ENCODE measurements at places on chromosomes 1 and 21.

GRCh38 chr1:1918901-1919303, at the start of gene TMEM52:
TMEM52 (minus strand) TSS chr1:1919279; CDS start chr1:1919265, 14 bp downstream.
- DNase-seq, result no peak

- DNase-seq, result no peak
These were observed 313.1 kb upstream of the TMPRSS15 start for GRCh38 chr21:18716578-18717138.

DNA sequence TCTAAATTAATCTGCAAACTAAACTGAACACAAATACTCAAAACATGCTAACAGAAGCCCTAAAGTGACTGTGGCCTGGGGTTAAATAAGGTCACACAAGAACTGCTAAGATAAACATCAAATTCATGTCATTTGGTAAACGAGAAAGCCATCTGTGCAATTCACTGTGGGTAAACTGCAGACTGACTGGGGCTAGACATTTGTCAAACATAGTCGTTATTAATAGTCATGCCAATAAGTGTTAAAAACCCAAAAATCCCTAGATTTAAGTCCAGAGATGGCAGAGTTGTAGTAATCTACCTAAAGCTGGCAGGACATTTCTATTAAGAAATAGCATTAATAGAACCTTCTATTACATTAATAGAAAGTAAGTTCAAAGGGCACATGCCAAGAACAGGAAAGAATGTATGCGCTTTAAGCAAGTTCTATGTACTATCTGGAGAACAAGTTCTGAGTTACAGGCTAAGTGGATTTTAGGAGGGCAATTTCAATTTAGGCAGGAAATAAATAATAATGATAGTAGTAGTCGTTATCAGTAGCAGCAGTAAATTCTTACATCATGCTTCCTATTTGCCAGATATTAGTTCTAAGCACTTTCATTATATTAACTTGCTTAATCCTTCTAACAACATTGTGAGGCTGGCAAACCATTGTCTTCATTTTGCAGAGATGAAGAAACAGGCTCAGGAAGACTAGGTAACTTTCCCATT, 8.6 kb downstream of the EDEM3 start:
- no peak for DNase-seq

- no peak for DNase-seq
These were observed 40.5 kb downstream of the GLIS1 start for GRCh38 chr1:53698384-53698980.

- DNase-seq, result no peak
These were observed 1042.0 kb upstream of the B3GALT2 start for GRCh38 chr1:194228427-194228826.

- no peak for DNase-seq
These were observed 1.2 kb downstream of the EFNA1 start for GRCh38 chr1:155128755-155129473.

GRCh38 chr1:70528590-70529333, 117.7 kb downstream of the CTH start:
- no peak for DNase-seq

DNA sequence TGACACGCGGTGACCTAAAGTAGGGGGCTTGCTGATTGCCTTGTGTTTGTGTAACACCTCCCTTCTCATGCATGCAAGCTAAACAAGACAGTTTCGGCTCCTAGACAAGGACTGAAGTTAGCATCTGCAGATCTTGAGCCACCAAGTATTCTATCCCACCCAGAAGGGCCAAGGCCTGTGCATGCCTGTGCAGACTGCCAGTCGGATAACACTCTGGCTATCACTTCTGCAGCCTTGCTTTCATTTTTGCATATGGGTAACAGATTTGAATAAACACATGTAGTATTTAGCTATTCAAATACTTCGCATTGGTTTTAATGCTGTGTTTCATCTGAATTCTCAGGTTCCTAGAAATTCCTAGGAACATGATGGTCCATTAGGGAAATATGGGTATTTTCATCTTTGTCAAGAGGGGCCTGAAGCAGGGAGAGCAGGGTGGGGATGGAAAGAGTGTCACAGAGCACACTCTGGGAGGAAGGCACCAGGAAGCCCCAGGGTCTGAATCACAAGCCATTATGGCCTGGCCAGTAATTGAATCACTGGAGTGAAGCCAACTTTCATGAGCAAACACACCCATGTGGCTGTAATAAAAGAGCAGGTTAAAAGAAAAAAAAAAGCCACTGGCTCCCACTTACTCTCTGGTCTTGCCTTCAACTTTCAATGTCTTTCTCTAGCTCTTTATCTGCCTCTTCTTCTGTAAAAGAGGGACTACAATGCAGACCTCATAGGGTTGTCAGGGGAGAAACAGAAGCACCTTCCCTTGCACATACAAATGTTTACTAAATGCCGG, 28.3 kb downstream of the GADD45A start:
- DNase-seq, result peak; percentile 61

DNA sequence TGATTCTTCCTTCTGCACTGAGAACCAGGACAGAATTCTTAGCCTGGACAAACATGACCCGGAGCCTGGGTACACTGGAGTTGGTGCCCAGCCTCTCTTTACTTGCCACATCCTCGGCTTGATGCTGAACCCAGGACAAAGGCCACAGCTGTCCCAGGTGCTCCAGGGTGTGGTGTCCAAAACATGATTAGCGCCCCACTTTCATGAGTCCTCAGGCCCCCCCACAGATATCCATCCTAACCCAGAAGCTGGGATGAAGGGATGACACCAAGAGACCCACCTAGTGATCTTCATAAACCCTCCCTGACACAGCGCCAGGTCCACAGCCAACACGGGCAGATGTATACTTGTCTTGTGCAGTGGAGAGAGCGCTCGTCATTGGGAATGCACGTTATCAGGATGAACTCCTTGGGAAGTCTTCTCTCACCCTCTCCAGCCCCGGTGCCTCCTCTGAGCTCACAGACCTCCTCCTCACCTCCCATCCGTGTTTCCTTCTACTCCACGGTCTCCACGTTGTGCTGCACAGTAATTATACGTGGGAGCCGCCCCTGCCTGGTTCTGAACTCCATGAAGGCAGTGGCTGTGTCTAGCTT, 3.6 kb downstream of the ABCA4 start:
- no peak for DNase-seq

DNA sequence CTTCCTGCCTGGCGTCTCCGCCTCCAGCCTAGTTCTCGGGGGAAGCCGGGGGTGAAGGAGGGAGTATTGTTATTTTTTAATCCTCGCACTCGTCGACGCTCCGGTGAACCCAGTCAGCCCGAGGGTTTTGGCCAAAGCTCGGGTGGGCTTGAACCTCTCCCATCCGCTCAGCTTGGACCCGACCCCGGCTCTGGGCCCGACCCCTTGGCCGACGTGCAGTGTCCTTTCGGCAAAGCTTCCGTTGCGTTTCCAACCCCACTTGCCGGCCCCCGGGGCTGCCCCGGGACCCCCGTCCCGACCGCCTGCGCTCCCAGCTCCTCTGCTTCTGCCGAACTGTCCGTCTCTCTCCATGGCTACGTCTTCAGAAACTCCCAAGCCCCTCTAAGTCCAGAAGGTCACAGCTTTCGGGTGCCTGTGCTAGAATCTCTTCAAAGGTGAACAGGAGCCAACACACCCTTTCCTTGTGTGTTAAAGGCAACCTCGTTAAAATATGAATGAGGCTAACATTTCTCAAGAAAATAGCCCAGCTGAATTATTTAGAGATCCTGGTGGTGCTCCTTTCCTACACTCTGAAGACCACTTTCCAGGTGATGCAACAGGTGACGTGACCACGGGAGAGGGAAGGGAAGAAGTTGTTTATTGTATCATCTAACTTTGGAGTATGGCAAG, 647 bp downstream of the DESI2 start:
- no peak for DNase-seq

DNA sequence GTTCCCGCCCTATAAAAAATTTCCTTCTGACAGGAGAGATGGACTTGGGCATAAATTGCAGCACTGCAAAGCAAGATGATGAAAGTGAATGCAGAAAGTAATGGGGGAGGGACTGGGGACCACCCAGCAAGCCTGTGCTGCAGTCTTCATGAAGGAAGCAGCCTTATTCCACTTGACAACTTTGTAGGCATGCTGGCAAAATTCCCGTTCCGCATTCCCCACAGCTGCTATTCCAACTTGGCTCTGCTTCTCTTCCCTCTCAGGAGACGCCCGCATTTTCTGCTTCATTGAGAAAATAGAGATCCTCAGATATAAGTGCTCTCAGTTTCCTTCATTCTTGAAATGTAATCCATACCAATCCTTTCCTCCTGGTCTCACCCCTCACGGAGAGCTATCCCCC, 2.4 kb downstream of the HMGB4 start:
- peak; percentile 84 for DNase-seq

DNA sequence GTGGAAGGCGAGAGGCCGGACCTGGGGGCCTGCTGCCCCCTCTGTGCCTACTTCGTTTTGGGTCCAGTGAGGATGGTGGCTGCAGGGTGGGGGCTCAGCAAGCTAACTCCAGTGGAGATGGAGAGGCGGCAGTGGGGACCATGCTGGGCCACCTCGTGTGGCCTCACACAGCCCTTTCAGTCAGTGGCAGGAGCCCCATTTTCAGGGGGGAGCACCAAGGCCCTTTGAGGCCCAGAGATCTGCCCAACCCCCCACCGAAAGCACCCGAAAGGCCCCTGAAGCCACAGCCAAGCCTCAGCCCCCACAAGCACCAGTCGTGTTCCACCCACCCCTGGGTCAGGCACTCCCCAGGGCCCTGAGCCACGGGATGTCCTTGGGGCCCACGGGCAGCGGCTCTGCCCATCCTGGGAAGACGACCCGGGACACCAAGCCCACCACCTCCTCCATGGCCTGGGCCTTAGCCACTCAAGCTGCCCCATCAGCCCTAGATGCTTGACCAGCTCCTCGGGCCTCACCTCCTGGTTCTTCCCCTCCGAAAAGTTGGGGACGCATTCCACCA, 345 bp downstream of the FTCD start:
- no peak for DNase-seq

- DNase-seq, result no peak
These were observed 300.4 kb upstream of the RUNX1 start for GRCh38 chr21:35349376-35350080.

- peak; percentile 55 for DNase-seq
These were observed 55.2 kb downstream of the IRF2BP2 start for GRCh38 chr1:234554698-234555311.

DNA sequence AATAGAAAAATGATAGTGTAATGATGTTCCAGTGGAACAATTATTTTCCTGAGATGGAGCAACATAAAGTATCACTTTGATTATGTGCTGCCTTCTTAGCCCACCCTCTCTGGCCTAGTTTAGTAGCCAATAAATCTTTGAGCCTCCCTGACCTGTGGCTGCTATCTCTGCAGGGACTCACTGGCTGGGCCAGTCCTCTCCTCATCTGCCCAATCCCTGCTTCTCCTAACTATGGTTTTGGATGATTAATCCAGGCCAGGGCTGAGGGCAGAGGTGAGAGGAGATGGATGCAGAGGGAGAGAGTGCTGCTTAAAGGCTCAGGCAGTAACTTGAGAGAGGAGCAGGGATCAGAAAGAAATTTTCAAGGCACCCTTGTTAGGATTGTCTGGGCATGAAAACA, 89.0 kb upstream of the CD34 start:
- DNase-seq, result no peak

GRCh38 chr1:183996396-183996795, 41.1 kb downstream of the COLGALT2 start:
- DNase-seq, result no peak

DNA sequence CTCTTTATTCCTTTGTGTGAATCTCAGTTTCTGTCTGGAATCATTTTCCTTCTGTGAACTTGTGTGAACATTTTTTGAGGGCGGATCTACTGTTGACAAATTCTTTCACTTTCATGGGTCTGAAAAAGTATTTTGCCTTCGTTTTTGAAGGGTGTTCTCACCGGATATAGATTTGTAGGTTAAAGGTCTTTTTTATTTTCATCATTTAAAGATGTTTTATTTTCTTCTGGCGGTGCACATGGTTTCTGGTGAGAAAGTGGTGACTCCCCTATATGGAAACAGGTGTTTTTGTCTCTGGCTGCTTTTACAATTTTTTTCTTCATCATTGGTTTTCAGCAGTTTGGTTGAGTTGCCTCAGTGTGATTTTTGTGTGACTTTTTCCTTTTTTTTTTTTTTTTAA, 94.9 kb downstream of the DYRK1A start:
- no peak for DNase-seq

DNA sequence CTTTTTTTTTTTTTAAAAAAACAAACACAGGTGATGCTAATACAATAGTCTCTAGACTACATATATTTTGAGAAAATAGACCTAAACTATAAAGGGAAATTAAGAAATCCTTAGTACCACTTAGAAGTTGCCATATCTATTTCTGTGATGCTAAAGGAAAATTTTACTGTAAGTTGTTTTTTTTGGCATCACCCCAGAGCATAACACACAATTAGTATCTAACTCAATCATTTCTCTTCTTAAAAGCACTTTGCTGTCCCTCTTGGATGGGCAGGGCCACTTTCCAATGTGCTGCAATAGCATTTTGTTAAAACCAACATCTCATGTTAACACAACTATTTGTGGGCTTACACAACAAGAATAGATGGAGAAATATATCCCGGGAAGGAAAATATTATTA, 91.9 kb downstream of the GABPA start:
- no peak for DNase-seq

DNA sequence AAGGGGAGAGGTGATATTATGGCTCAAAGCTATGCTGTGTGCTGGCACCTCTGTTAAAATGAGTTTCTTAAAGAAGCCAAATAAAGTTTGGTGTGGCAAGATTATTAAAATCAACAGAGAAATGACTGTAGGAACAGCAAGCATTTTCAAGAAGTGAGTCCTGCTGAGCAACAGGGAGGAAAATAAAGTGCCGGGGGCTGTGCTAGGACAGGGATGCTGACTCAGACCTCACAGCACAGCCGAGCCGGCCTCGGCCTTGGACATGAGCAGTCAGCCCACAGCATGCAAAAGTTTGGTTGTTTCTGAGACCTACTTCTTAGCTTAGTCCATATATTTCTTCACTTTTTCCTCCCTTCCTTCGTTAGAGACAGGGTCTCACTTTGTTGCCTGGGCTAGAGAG, 19.2 kb downstream of the CNIH3 start:
- no peak for DNase-seq

DNA sequence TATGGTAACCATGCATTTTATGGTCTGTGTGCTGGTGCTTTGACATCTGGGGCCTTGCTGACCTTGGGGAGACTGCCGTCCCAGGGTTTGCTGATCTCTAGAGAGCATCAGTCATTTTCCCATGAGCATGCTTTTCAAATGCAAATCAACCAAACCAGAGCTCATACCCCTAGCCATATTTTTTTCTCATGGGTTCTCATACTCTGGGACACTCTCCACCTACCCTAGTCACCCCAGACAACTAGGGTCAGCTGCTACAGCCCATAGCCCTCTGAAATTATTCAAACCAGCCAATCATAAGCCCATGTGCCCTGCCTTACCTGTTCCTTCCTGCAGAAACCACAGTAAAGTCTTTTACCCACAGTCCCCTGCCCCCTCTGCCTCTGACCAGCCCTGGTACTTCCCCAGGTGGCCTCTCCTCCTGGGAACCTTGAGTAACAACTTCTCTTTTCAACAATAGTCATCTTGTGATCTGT, 132.0 kb downstream of the MAP3K21 start:
- DNase-seq, result no peak

GRCh38 chr1:89286549-89287180, 14.0 kb upstream of the GBP5 start:
- DNase-seq, result no peak

Data from fibroblast of skin of left quadriceps (primary cell).